ENCODE measurements at places on chromosomes 7 and 10. TPM values are rescaled to one million over a fixed set of nuclear protein-coding genes. Genes with fewer than 3 reads are reported as not detected.

Gene NME8
- total RNA-seq = not detected

DNA sequence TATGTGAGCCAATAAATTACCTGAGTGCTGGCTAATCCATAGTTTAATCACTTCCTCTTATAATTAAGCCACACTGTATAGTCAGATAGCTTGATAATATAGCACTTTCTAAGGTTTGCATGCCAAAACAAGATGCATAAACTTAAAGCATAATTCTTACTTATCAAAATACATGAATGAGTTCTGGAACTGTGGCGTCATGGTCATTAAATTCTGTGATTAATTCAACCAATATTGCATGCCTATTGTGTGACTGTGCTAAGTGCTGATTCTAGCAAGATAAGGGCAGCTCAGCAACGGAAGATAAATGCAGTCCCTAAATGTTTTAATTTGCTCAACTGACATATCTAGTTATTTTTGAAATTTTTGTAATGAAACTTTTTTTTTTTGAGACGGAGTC lies 29.7 kb downstream of the HOXA1 start:
- peaks cover 3% of the 10 kb centered on the region for H3K27me3 ChIP-seq
- no peak overlapping the region for H3K4me3 ChIP-seq
- no peaks in the 10 kb centered on the region for H3K36me3 ChIP-seq
- H3K4me1 ChIP-seq = no peaks in the 10 kb centered on the region
- no peak overlapping the region for H3K27ac ChIP-seq

Gene ATOH7
- total RNA-seq = not detected

- no peak for DNase-seq
- H3K4me3 ChIP-seq = no peak overlapping the region
- H3K27me3 ChIP-seq = peaks cover 8% of the 10 kb centered on the region
- H3K36me3 ChIP-seq = no peaks in the 10 kb centered on the region
- H3K27ac ChIP-seq = no peak overlapping the region
Observed at GRCh38 chr7:12625836-12626235, 55.3 kb downstream of the SCIN start.

DNA sequence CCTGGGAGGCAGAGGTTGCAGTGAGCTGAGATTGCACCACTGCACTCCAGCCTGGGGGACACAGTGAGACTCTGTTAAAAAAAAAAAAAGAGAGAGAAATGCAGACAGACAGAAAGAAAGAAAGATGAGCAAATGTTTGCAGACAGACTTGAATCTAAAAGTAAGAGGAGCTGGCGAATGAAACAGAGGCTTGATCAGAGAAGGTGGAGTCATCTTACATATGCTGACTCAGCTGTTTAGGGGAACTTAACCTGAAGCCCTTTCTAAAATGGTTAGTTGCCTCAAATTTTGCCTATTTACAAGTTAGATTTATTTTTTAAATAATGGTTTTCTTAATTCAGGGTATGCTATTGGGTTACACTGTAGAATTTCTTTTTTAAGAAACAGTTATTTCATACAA lies 5.4 kb downstream of the FAM171A1 start:
- no peak overlapping the region for H3K4me3 ChIP-seq
- H3K36me3 ChIP-seq = no peaks in the 10 kb centered on the region
- no peak overlapping the region for H3K27ac ChIP-seq
- H3K27me3 ChIP-seq = no peaks in the 10 kb centered on the region
- peaks cover 28% of the 10 kb centered on the region for H3K4me1 ChIP-seq

- DNase-seq = no peak
- no peak overlapping the region for H3K27ac ChIP-seq
- H3K4me3 ChIP-seq = no peak overlapping the region
- H3K27me3 ChIP-seq = no peaks in the 10 kb centered on the region
Observed at GRCh38 chr7:159076333-159076732, 68.3 kb downstream of the VIPR2 start.

DNA sequence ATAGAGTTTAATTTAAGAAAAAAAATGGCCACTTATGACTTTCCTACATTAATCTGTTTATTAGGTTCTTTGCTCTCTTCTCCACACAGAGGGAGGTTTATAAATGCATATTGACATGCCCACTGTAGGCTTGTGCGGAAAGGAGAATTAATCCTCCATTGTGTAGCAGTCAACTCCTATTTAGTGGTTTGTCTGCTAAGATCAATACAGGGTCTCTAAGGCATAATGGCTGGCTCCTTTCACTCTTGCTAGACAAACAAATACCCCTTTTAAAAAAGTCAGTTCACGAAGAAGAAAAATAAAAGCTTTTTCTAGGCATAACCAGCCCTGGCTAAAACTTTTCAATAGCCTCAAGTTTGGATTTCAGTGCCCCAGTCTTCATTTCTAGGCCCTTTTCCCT lies 141.6 kb downstream of the TSPAN12 start:
- no peaks in the 10 kb centered on the region for H3K27me3 ChIP-seq
- H3K36me3 ChIP-seq = no peaks in the 10 kb centered on the region
- no peak overlapping the region for H3K27ac ChIP-seq
- no peak overlapping the region for H3K4me3 ChIP-seq
